Choroid plexus epithelial cell (primary cell): ENCODE measurements at places on chromosomes 11 and 22.
A peak's percentile ranks its signal among the peaks of the same experiment; 100 is the strongest.

- DNase-seq: no peak
Measured at GRCh38 chr22:36162127-36163034, 1.8 kb upstream of the APOL3 start.

GRCh38 chr11:14953904-14954303 lies 18.2 kb downstream of the CALCA start:
- no peak for DNase-seq

- no peak for DNase-seq
Measured at GRCh38 chr11:93501856-93502255, 41.3 kb downstream of the SMCO4 start.

- DNase-seq: no peak
Measured at GRCh38 chr11:3217818-3218482, 663 bp downstream of the MRGPRG start.

GRCh38 chr11:2269601-2270321 lies 627 bp downstream of the ASCL2 start:
- peak; percentile 57 for DNase-seq

GRCh38 chr22:21855676-21856075 lies 11.8 kb downstream of the MAPK1 start:
- no peak for DNase-seq

GRCh38 chr11:95505927-95506426 lies 275.0 kb upstream of the SESN3 start:
- peak; percentile 85 for DNase-seq
